ENCODE measurements at places on chromosomes 7 and 10. TPM values are rescaled to one million over a fixed set of nuclear protein-coding genes. Genes with fewer than 3 reads are reported as not detected.

The PGAM1 gene
- 102 TPM for total RNA-seq

GRCh38 chr7:114630201-114630990 is 215.8 kb downstream of the FOXP2 start:
- no peak for DNase-seq
- H3K27me3 ChIP-seq, result no peaks in the 10 kb centered on the region
- H3K4me3 ChIP-seq, result no peak overlapping the region
- no peak overlapping the region for H3K27ac ChIP-seq

The DNAJB12 gene
- total RNA-seq, result 19.6 TPM

DNA sequence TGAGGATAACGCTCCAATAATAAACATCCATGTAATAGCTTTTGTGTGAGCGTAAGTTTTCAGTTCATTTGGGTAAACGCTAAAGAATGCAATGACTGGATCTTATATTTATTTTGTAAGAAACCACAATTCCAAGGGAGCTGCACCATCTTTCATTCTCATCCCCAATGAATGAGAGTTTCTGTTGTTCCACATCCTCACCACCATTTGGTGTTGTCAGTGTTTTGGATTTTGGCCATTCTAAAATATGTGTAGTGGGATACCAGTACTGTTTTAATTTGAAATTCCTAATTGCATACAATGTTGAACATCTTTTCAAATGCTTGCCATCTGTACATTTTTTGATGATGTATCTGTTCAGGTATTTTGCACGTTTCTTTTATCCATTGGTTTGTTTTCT is 50.9 kb upstream of the SEMA3D start:
- H3K4me1 ChIP-seq, result no peaks in the 10 kb centered on the region
- H3K4me3 ChIP-seq, result no peak overlapping the region
- H3K27me3 ChIP-seq, result no peaks in the 10 kb centered on the region

DNA sequence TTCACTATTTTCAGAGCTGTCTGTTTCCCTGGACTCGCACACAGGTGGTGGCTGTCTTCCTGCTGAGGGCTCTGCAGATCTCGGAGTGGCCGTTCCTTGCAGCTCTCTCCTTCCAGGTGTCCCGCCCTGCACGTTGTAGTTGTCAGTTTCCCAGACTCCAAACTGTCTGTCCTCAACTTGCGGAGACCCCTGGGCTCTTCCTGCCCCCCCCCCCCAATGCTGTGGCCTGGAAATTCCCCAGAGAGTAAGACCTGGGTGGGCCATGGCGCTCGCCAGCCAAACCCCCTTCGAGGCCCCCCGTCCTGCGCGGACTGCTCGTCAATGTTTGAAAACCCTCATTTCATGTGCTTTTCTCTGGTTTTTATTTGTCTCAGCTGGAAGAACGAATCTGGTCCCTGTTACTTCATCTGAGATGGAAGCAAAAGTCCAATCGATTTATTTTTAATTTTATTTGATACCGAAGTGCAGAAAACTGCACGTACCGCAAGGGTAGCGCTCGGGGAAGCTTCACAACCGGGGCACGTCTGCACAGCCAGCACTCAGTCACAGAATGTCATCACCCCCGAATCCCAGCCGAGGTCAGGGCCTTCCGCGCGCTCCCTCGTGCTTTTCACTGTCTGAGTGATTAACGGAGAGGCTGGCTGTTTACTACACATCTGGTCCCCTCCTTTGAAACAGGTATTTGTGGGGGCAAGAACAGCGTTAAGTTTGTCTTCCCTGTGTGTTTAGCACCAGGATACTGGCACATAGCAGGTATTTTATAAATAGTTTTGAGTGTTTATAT is 46.4 kb upstream of the NKX6-2 start:
- no peak overlapping the region for H3K4me3 ChIP-seq
- DNase-seq, result no peak
- H3K4me1 ChIP-seq, result peaks cover 9% of the 10 kb centered on the region
- no peaks in the 10 kb centered on the region for H3K36me3 ChIP-seq
- no peak overlapping the region for H3K27ac ChIP-seq

DNA sequence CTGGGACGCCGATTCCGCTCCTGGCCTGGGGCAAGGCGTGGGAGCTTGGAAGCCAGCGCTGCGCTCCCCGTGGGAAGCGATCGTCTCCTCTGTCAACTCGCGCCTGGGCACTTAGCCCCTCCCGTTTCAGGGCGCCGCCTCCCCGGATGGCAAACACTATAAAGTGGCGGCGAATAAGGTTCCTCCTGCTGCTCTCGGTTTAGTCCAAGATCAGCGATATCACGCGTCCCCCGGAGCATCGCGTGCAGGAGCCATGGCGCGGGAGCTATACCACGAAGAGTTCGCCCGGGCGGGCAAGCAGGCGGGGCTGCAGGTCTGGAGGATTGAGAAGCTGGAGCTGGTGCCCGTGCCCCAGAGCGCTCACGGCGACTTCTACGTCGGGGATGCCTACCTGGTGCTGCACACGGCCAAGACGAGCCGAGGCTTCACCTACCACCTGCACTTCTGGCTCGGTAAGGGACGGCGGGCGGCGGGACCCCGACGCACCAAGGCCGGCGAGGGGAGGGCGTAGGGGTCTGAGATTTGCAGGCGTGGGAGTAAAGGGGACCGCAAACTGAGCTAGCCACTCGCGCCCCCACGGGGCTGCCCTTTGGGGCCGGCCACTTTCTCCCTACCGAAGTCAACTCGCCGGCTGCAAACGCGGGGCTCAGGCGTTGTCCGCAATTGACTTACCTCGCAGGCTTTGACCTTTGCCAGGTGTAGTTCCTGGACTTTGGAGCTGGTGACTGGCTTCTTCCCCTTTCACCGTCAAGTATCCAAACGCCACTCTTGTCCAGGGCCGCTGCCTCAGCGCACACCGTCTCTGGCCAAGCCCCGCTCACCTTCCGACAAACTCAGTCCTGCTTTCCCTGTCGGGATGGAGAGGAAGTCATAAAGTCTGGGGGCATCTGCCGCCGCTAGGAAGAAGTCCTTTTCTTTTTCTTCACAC is at the start of gene SCIN:
Gene SCIN (plus strand): TSS at position 187 of the 928 bp plus-strand sequence. CDS start 67 bp downstream, at position 254.
- H3K4me1 ChIP-seq, result peaks cover 13% of the 10 kb centered on the region
- H3K36me3 ChIP-seq, result no peaks in the 10 kb centered on the region
- peak within 1 kb of the TSS; percentile 46 for H3K4me3 ChIP-seq
- no peak within 1 kb of the TSS for H3K27ac ChIP-seq

- H3K27me3 ChIP-seq, result no peaks in the 10 kb centered on the region
- peak; percentile 25 for DNase-seq
- no peaks in the 10 kb centered on the region for H3K4me1 ChIP-seq
- no peaks in the 10 kb centered on the region for H3K36me3 ChIP-seq
- no peak overlapping the region for H3K27ac ChIP-seq
These were observed 60.7 kb downstream of the CNTNAP2 start for GRCh38 chr7:146177301-146177700.

The CCL24 gene
- 0.13 TPM for total RNA-seq

The INSIG1 gene
- 18.7 TPM for total RNA-seq

The CD36 gene
- 300 TPM for total RNA-seq

The OR6B1 gene
- not detected for total RNA-seq

The GNGT1 gene
- not detected for total RNA-seq

DNA sequence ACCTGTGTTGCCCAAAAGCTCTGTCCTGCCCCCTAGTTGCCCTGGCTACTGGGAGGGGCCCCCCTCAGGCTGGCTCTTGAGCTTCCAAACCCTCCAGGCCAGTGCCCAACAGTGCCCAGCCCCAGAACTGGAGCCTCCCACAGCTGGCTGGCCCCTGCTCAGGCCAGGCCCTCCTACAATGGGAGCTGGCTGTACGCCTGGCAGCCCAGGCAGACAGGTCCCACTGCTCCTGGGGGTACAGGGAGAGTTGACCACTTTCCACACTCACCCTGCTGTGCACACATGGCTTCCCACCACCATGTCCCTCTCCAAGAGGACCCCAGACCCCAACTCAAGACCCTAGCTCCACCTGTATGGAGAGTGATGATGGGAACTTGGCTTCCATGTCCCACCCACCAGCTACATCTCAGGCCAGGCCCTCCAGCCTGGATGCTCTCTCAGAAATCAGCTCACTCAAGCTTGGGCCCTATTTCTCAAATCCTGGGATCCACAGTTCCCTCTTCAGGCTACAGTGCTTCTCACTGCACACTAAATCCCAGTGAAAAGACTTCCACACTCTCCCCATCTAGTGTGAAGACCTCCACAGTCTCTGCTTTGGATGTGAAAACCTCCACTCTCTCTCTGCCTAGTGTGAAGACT is 92.6 kb downstream of the OAT start:
- no peaks in the 10 kb centered on the region for H3K36me3 ChIP-seq
- no peak overlapping the region for H3K4me3 ChIP-seq
- no peak overlapping the region for H3K27ac ChIP-seq

DNA sequence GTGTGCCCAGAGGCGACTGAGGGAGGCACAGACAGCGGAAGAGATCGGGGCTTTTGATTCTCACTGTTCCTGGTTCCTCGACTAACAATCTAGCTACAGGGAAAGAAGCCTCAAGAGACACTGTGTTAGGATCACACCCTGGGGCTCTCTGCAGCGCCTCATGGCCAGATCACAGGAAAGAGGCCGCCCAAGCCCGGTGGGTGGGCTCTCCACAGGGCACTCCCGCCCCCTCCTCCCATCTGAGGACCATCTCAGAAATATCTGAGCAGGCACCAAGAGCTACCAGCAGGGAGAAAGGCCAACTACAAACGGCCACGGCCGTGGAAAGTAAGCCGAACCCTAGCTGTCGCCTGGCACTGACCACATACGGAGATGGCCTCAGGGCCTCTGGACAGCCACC is 224.2 kb downstream of the MLLT10 start:
- no peak for DNase-seq
- H3K27me3 ChIP-seq, result no peaks in the 10 kb centered on the region
- H3K4me1 ChIP-seq, result peaks cover 14% of the 10 kb centered on the region
- no peak overlapping the region for H3K27ac ChIP-seq
- no peak overlapping the region for H3K4me3 ChIP-seq

The SSC4D gene
- total RNA-seq, result 0.84 TPM

DNA sequence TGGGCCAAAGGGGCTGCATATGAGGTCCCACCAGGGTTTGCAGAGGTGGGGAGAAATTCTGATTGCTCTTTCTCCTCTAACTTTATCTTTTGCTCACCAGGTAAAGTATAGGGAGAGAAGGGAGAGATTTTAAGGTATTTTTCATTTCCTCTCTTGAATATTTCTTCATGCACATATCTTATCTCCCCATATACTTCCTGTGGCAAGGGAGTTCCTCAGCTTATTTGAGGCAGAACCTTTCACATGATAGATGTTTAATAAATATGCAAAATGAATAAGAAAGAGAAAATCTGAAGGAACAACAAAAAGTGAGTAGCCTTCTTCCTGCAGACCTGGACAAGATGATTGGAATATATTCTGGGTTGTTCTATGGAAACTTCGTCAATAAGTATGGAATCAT is 67.4 kb upstream of the PDCD4 start:
- H3K4me1 ChIP-seq, result peaks cover 10% of the 10 kb centered on the region
- H3K27ac ChIP-seq, result no peak overlapping the region
- no peaks in the 10 kb centered on the region for H3K36me3 ChIP-seq
- no peaks in the 10 kb centered on the region for H3K27me3 ChIP-seq

The PGAM2 gene
- total RNA-seq, result 412 TPM

The ABCC2 gene
- total RNA-seq, result 1.1 TPM

The FKBP9 gene
- total RNA-seq, result 153 TPM

DNA sequence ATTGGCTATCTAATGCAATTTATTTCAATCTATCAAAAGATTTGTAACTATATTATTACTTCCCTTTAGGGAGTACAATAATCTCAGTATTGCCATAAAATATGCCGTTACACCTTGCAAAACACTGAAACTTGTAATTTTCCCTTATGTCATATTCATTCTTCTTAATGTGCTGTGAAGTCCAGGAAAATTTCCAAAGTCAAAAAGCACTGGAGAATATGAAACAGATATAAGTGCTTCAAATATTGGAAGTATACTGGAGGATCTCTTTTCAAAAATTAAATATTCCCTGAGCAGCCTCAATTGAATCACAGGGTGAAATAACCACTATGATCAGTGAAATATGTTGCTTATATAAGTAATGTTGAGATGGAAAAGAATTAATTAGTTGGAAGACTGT is 356.0 kb downstream of the PPP1R3A start:
- H3K27ac ChIP-seq, result no peak overlapping the region
- peak; percentile 83 for DNase-seq
- no peaks in the 10 kb centered on the region for H3K4me1 ChIP-seq
- H3K27me3 ChIP-seq, result no peaks in the 10 kb centered on the region

- no peak overlapping the region for H3K27ac ChIP-seq
- peaks cover 9% of the 10 kb centered on the region for H3K4me1 ChIP-seq
- no peak overlapping the region for H3K4me3 ChIP-seq
- H3K36me3 ChIP-seq, result no peaks in the 10 kb centered on the region
These were observed 10.6 kb upstream of the LYZL2 start for GRCh38 chr10:30639946-30640786.

DNA sequence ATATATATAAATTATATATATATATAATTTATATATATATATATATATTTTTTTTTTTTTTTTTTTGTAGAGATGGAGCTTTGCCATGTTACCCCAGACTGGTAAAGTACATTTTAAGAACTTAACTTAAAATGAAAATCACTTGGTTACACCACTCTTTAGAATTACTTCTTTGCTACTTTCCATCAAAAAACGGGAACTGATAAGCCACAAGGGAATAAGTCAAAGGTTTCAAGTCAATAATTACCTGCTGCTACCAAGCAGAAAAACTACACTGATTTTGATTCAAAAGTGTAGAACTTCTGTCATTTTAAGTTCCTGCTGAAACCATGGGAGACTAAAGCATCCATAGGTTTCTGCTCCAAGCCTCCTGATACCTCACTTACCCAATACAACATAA is 12.2 kb downstream of the PPA1 start:
- H3K4me1 ChIP-seq, result no peaks in the 10 kb centered on the region
- no peak overlapping the region for H3K27ac ChIP-seq
- H3K36me3 ChIP-seq, result peaks cover 7% of the 10 kb centered on the region
- H3K4me3 ChIP-seq, result no peak overlapping the region
- no peak for DNase-seq

DNA sequence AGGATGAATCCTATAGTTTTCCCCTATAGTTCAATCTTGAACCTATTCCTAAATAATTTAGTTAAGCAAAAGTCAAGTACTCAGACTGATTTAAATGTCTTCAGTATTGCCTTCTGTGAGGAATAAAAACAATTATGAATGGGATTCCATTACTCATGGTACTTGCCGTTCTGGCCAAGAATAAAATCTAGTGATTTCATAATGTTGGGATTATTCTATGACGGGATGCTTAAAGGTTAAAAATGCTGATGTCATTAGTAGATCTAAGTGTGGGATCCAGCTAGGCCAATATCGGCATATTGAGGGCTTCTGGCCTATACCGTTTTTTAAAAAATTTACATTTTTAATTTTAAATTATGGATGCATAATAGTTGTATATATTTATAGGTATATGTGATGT is 5.3 kb downstream of the BPGM start:
- no peak overlapping the region for H3K27ac ChIP-seq
- H3K4me1 ChIP-seq, result peaks cover 2% of the 10 kb centered on the region
- H3K36me3 ChIP-seq, result no peaks in the 10 kb centered on the region
- H3K27me3 ChIP-seq, result no peaks in the 10 kb centered on the region
- DNase-seq, result no peak

DNA sequence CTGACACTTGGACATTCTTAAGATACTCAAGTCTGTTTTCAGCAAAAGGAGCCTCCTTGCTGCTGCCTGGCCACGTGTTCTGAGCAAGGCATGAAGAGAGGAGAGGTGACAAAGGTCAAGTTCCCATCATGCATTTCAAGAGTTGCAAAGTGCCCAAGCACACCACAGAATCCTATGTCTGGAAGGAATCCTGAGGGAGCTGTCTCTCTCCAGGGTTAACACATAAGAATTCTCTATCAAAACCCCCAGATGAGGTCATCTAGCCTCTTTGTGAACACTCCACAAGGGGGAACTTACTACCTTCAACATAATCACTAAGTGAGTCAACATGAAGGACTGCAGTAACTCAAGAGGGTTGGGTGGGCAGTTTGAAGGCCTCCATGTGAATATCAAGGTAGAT is 155.5 kb downstream of the RNF216 start:
- no peak for DNase-seq
- H3K4me1 ChIP-seq, result peaks cover 46% of the 10 kb centered on the region
- H3K4me3 ChIP-seq, result no peak overlapping the region
- H3K27me3 ChIP-seq, result no peaks in the 10 kb centered on the region
- peaks cover 52% of the 10 kb centered on the region for H3K36me3 ChIP-seq
- H3K27ac ChIP-seq, result no peak overlapping the region
